ENCODE measurements at places on chromosomes 5 and 9. TPM values are rescaled to one million over a fixed set of nuclear protein-coding genes. Genes with fewer than 3 reads are reported as not detected.

GRCh38 chr9:97314503-97314902, 7.0 kb downstream of the CCDC180 start:
- no peak for DNase-seq
- no peak overlapping the region for H3K4me3 ChIP-seq
- H3K27ac ChIP-seq, result no peak overlapping the region

The ARSI gene
- polyA plus RNA-seq, result 0.63 TPM

DNA sequence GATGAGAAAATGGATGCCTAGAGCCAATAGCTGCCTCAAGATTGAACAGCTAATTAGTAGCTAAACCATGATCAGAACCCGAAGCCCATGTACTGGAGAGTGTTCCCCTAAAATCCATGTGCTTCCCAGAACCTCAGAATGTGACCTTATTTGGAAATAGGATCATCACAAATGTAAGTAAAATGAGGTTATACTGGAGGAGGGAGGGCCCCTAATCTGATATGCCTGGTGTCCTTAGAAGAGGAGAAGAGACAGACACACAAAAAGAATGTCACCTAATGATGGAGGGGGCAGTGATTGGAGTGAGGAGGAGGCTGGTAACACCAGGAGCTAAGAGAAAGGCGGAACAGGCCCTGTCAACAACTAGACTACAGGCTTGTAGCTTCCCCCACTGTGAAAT, 41.3 kb upstream of the FBP1 start:
- H3K4me3 ChIP-seq, result no peak overlapping the region
- peaks cover 1% of the 10 kb centered on the region for H3K4me1 ChIP-seq
- DNase-seq, result no peak
- no peaks in the 10 kb centered on the region for H3K36me3 ChIP-seq

The SECISBP2 gene
- 36.3 TPM for polyA plus RNA-seq

DNA sequence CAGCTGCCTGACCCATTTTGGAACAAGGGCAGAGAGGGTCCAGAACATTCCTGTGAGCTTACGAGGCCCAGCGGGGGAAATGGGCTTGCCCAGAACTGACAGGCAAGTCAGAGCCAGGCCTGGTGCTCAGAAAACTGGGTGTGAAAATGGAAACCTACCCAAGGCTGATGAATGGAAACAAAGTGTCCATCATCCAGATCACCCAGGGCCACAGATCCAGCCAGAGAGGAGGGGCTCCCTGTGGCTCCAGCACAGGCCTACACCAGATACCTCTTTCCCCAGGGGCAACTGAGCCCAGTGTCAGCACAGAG, 3.1 kb downstream of the CLTB start:
- no peak overlapping the region for H3K27ac ChIP-seq
- H3K4me1 ChIP-seq, result peaks cover 8% of the 10 kb centered on the region

- DNase-seq, result no peak
- no peak overlapping the region for H3K27ac ChIP-seq
- no peaks in the 10 kb centered on the region for H3K4me1 ChIP-seq
- no peaks in the 10 kb centered on the region for H3K36me3 ChIP-seq
These were observed 307.6 kb downstream of the KIAA0825 start for GRCh38 chr5:94310833-94311232.

The PCDHB6 gene
- polyA plus RNA-seq, result 1.1 TPM

GRCh38 chr5:36230151-36230790, 11.5 kb downstream of the NADK2 start:
- H3K27ac ChIP-seq, result no peak overlapping the region
- DNase-seq, result no peak

The TMC1 gene
- 0.48 TPM for polyA plus RNA-seq

DNA sequence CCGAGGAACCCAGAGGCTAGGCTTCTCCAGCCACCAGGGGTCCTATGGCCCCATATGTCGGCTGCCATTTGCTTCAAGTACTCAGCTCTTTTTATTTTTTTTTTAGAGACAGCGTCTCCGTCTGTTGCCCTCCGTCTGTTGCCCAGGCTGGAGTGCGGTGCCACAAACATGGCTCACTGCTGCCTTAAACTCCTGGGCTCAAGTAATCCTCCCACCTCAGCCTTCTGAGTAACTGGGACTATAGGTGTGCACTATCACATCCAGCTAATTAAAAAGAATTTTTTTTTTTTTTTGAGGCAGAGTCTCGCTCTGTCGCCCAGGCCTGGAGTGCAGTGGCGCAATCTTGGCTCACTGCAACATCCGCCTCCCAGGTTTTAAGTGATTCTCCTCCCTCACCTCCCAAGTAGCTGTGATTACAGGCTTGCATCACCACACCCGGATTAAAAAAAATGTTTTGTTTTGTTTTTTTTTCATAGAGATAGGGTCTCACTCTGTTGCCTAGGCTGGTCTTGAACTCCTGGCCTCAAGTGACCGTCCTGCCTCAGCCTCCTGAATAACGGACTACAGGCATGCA, 8.9 kb downstream of the CERCAM start:
- H3K36me3 ChIP-seq, result no peaks in the 10 kb centered on the region
- no peak for DNase-seq
- H3K4me1 ChIP-seq, result no peaks in the 10 kb centered on the region
- no peaks in the 10 kb centered on the region for H3K27me3 ChIP-seq
- no peak overlapping the region for H3K27ac ChIP-seq
- H3K4me3 ChIP-seq, result no peak overlapping the region

DNA sequence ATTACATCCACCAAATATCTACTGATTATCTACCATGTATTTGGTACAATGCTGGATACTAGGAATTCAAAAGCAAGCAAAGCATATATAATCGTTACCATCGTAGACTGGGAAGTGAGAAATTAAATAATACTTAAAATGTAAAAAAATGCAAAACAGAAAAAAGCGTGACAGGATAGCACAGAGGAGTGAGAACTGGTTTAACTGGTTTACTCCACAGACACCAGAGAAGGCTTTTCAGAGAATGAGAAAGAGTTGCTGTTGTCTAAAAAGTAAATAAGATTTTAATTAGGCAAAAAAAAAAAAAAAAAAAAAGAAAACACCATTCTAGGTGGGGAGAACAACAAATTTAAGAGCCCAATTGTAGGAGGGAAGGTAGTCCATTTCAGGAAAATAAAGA, 657.9 kb upstream of the ST8SIA4 start:
- no peak for DNase-seq
- no peaks in the 10 kb centered on the region for H3K27me3 ChIP-seq
- no peaks in the 10 kb centered on the region for H3K36me3 ChIP-seq
- H3K4me3 ChIP-seq, result no peak overlapping the region

DNA sequence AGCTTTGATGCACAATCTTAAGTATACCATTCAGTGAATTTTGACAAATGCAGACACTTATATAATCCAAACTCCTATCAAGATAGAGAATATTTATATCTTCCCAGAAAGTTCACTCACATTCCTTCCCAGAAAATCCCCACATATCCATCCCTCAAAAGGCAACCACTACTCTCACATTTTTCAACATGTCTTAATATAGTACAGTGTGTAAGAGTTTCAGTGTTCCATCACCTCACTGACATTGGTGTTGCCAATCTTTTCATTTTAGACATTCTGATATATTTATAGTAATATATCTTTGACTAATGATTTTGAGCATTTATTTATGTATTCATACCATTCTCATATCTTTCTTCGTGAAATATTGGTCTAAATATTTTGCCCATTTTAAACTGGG, 38.1 kb upstream of the JAK2 start:
- H3K27ac ChIP-seq, result no peak overlapping the region
- H3K4me1 ChIP-seq, result peaks cover under 1% of the 10 kb centered on the region
- H3K36me3 ChIP-seq, result no peaks in the 10 kb centered on the region
- DNase-seq, result no peak

The TAF9 gene
- polyA plus RNA-seq, result 46.2 TPM

DNA sequence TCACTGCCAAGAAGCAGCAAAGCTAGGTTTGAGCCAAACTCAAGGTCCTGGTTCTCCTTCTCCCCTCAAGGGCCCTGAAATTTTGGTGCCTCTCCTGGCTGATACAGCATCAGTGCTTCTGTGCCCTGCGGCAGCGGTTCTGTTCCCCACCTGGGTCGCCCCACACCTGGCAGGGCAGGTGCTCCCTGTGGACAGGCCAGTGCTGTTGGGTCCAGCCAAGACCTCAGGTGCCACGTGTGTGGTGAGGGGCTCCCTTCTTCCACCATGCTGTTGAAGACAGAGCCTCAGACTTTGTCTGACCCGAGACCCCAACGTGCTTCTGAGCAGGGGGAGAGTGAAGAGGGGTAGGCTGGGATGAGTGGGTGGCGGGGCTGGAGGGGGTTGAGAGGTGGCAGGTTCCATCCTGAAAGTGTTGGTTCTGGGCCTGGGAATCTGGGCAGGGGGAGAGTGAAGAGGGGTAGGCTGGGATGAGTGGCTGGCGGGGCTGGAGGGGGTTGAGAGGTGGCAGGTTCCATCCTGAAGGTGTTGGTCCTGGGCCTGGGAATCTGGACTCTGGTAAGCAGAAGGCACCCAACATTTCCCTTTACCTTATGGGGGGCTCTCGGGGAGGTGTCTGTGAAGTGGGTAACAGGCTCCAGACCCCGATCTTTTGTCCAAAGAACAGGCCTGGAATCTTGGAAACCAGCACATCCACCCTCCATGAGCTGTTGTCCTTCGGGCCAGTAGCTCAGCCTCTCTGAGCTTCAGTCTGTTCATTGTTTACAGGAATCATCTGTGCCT, 2.3 kb downstream of the PLEKHG4B start:
- DNase-seq, result no peak
- no peak overlapping the region for H3K27ac ChIP-seq
- H3K36me3 ChIP-seq, result no peaks in the 10 kb centered on the region
- H3K4me3 ChIP-seq, result no peak overlapping the region

The NEURL1B gene
- 24.2 TPM for polyA plus RNA-seq

- DNase-seq, result peak; percentile 9
- H3K4me1 ChIP-seq, result no peaks in the 10 kb centered on the region
- no peak overlapping the region for H3K27ac ChIP-seq
- H3K36me3 ChIP-seq, result no peaks in the 10 kb centered on the region
These were observed 275 bp downstream of the AHRR start for GRCh38 chr5:321726-322251.

DNA sequence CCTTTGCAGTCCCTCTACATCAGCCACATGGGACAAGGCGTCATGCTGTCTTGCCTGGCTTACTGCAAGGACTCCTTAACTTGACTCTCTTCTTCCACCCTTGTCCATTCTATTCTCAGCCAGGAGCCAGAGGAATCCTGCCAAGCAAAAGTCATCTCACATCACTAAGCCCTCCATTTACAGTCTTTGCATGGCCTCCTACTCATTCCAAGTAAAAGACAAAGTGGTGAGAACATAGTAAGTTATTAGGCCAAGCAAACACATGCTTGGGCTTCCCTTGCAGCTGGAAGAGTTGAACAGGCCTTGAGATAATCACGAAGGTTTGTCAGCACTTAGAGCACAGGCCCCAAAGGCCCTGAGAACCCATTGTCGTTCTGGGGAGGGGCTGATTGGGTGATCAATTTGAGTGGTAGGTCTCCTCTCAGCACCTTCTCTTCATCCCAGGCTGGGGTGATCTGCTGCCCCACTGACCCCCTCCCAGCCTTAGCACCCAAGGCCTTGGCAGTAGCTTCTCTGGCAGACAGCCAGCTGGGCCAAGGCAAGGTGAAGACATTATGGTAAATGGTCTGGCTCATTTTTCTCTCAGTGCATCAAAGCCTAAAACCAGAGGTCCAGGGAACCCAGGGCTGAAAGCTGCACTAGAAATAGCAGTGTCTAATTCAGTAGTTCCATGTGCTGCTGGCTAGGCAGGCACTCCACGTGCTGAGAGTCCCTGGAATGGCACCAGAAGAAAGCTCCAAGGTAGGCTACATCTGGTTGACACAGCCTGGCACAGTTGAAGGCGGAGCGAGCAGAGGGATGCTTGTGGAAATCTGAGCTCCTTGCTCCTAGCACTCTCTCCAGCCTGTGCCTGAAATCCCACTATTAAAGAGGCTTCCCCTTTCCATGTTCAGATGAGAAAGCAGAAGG, 121.4 kb downstream of the ASTN2 start:
- no peaks in the 10 kb centered on the region for H3K36me3 ChIP-seq
- H3K27me3 ChIP-seq, result no peaks in the 10 kb centered on the region
- no peaks in the 10 kb centered on the region for H3K4me1 ChIP-seq
- no peak for DNase-seq

- no peaks in the 10 kb centered on the region for H3K27me3 ChIP-seq
- no peaks in the 10 kb centered on the region for H3K36me3 ChIP-seq
- H3K4me3 ChIP-seq, result no peak overlapping the region
- no peak overlapping the region for H3K27ac ChIP-seq
These were observed 92.6 kb downstream of the TRPM6 start for GRCh38 chr9:74795081-74795480.

The GABBR2 gene
- 0.30 TPM for polyA plus RNA-seq

DNA sequence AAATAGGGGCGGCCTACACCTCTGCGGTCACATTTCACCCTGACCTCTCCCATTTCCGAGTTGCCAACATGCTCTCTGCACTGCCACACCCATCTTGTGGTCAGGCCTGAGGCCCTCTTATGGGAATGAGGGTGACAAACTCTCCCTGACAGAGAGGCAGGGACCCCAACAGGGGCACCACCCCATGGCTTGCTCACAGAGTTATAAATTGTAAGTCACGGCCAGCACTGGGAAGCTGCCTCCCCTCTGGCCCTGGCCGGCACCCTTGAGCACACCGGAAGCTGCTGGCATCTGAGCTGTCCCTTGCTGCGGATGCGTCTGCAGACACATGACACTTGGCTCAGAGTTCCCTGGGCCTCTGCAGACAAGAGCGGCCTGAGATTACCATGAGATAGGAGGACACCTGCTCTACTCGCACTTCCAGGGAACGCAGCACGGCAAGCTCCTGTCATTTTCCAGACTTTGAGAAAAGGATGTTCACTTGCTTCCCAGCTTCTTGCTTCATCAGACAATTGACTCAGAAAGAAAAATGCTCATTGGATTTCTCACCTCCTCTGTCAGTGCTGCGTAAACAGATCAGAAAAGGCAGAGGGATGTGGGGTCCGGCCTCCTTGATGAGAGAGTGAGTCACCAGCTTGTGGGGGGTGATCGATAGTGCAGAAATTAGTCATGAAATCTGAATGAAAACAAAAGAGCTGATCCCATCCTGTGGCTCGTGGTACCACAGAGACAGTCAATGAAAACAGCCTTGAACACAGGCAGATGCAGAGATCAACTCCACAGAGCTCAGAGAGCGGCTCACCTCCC, 269.8 kb downstream of the SYK start:
- no peak overlapping the region for H3K4me3 ChIP-seq
- no peak overlapping the region for H3K27ac ChIP-seq
- no peaks in the 10 kb centered on the region for H3K27me3 ChIP-seq
- no peaks in the 10 kb centered on the region for H3K4me1 ChIP-seq
- DNase-seq, result no peak

DNA sequence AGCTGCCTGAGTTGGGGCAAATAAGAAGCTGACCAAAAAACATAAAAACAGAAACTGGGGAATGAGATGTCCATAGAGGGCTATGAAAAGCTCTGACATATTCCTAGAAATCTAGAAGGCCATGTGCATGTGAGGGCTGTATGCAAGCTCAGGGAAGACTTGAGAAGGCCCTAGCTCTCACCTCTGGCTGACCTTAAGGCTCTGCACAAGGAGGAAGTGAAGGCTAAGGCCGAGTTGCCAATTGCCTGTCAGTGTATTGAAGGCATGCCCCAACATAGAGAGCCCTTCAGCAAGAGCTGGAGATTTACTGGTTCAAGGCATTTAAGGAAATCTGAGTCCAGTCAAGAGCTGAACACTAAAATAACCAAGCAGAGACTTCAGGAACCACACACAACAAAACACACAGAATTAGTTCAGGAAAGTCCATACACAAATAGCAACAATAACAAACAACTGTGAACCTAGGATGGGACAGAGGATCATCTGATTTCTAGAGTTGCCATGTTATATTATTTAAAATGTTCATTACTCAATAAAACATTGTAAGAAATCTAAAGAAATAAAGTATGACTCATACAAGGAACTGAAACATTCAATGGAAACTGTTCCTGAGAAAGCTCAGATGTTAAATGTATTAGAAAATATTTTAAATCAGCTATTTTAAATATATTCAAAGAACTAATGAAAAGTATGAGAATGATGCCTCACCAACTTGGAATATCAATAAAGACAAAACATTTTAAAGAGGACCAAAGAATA, 161.8 kb downstream of the AUH start:
- no peak overlapping the region for H3K4me3 ChIP-seq
